ENCODE measurements at places on chromosomes 6 and 20.

GRCh38 chr6:25874822-25875562, 949 bp upstream of the SLC17A3 start:
- no peaks in the 10 kb centered on the region for H3K36me3 ChIP-seq
- no peaks in the 10 kb centered on the region for H3K4me1 ChIP-seq
- no peak for DNase-seq
- H3K27me3 ChIP-seq, result peaks cover 9% of the 10 kb centered on the region
- H3K27ac ChIP-seq, result no peak overlapping the region

DNA sequence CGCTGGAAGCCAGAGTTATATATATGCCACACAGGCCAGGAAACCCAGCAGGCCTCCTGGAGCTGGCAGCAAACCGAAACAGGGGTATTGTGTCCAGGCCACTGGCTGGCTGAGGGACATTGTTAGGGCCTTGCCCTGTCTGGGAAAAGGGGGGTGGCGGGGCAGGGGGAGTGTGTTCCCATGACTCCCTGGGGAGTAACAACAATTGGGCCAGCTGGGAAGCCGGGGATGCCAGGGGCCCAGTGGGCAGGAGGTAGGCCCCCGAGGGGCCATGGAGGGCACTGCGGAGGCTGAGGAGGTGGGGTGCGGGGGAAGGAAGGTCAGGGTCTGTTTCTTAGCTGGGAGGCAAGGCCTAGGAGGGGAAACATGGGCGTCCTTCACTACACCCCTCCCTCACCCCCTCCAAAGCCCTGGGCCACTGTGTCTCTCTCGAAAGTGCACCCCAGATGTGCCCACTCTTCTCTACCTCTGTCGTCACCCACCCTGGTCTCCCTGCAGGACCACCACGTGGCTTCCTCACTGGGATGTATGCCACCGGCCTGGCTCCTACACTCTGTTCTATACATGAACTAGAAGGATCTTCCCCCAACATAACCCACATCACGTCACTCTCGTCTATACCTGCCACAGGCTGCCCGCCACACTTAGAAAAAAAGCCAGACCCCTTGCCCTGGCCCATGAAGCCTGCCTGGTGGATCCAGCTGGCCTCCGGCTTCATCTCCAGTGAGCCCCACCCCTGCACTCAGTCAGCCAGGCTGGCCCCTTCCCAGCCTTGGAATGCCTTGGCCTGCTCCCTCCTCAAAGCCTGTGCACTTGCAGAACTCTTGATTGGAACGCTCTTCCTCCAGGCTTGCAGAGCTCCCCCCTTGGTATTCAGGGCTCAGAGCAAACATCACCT, 7.8 kb upstream of the E2F1 start:
- H3K36me3 ChIP-seq, result peaks cover 3% of the 10 kb centered on the region
- no peaks in the 10 kb centered on the region for H3K27me3 ChIP-seq
- DNase-seq, result no peak
- H3K27ac ChIP-seq, result peak overlapping the region; percentile 91
- H3K4me3 ChIP-seq, result no peak overlapping the region

DNA sequence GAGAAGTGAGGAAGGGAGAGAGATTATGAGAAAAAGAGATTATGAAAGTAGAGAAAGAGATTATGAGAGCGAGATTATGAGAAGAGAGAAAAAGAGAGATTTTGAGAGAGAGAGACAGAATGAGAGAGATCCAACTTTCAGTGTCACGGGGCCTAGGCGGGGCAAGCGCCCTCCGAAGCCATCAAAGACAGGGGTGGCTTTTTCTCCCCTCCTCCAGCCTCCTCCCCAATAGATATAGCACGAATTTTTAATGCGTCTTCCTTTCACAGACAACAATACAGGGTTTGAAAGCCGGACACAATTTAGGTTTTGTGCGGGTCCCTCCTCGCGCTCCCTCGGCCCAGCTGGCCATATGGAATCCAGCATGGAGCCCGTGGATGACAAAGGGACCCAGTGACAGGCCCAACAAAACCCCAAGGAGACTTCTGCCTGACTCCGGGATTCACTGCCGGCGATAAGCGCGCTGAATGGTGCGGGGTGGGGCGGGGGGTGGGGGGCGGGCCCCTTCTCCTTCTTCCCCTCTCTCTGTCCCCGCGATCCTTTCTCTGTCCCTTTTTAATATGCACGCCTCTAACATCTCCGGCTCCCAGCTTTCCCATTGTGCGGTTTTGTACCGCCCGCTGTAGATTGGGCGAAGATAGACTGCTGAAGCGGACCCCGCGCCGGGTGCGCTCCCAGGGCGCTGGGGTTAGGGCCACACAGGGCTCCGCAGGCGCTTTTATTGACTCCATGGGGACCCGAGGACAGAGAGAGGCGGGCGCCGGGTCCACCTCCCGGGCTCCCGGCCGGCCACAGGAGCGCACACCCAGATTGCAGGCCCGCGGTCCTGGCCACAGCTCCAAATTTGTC, 5.4 kb downstream of the NKX2-2 start:
- no peak for DNase-seq
- H3K36me3 ChIP-seq, result no peaks in the 10 kb centered on the region
- H3K4me1 ChIP-seq, result peaks cover 7% of the 10 kb centered on the region
- no peak overlapping the region for H3K27ac ChIP-seq
- H3K4me3 ChIP-seq, result no peak overlapping the region

DNA sequence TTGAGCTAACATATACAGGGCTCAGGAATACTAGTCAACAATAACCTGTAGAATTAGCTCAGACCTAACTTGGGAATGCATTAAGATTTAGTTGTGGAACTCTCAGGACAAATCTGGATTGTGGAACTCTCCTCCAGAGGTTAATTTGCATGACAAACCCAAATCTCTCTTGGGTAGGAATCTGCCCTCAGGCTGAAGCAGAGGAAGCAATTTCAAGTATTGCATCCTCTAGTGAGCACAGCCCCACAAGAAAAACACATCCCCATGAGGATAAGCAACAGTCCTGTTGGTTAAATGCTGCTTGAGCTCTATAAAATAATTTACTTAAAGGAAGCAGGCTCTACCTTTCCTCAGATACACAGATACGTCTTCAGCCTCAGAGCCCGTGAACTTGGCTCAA, 170.9 kb upstream of the STXBP5 start:
- H3K36me3 ChIP-seq, result no peaks in the 10 kb centered on the region
- no peak overlapping the region for H3K4me3 ChIP-seq
- H3K27me3 ChIP-seq, result no peaks in the 10 kb centered on the region
- no peak overlapping the region for H3K27ac ChIP-seq
- no peaks in the 10 kb centered on the region for H3K4me1 ChIP-seq
- no peak for DNase-seq

DNA sequence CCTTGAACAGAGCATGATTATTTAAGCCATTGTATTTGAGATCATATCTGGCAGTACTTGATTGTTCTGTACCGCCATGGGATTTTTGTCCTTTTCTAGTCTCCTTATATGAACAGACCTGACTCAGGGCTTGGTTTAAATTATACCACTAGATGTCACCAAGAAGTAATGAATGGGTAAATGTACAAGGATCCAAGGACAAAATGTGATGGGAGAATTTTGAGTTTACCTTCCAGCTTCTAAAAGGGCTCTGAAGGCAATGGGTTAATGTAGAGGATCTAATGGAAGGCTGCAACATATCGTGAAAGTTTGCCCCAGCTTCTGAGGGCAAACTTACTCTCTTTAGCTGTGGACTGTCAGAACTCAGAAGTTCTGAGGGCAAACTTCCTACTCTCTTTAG, 12.0 kb downstream of the RNF8 start:
- H3K27ac ChIP-seq, result no peak overlapping the region
- H3K27me3 ChIP-seq, result no peaks in the 10 kb centered on the region
- DNase-seq, result no peak
- H3K4me1 ChIP-seq, result peaks cover 17% of the 10 kb centered on the region

GRCh38 chr6:49328051-49328744, 134.9 kb downstream of the MMUT start:
- H3K4me1 ChIP-seq, result no peaks in the 10 kb centered on the region
- DNase-seq, result no peak
- H3K27ac ChIP-seq, result no peak overlapping the region
- H3K4me3 ChIP-seq, result no peak overlapping the region

- DNase-seq, result peak; percentile 27
- peaks cover 9% of the 10 kb centered on the region for H3K36me3 ChIP-seq
- H3K4me3 ChIP-seq, result peak overlapping the region; percentile 88
- peaks cover 17% of the 10 kb centered on the region for H3K4me1 ChIP-seq
- no peaks in the 10 kb centered on the region for H3K27me3 ChIP-seq
Measured at GRCh38 chr20:58389324-58389967, 417 bp downstream of the VAPB start.

- no peaks in the 10 kb centered on the region for H3K36me3 ChIP-seq
Measured at GRCh38 chr6:156729248-156729647, 47.9 kb upstream of the ARID1B start.

DNA sequence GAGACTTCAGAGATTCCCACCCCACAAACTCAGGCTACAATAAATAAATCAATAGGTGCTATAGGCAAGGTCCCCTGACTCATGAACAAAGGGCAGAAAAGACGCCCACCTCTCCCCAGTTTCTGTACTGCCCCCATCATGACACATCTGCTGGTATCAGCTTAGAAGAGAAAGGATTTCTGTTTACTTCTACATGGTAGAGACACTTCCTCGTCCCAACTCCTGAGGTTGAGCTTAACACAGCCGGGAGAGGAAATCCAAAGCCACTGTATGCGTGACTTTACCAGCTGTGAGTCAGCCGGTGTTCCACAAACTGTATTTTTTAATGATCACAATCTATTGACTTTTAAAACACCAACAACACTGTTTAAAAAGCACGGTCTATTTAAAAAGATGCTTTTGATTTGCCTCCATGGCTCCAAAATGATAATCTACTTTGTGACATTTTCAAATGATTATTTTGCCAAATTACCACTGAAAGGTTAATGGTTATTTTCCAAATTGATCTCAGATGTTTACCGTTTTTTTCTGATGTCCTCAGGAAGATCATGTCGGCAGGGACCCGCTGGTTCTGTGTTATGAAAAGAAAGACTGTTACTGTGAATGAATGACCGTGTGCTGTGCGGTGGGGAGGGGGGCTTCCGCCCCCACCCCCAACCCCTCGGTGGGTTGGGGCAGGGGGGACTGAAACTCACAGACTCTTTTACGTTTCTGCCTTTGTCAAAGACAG, 72.5 kb downstream of the ATP9A start:
- peak overlapping the region; percentile 93 for H3K27ac ChIP-seq
- H3K4me1 ChIP-seq, result peaks cover 41% of the 10 kb centered on the region
- no peaks in the 10 kb centered on the region for H3K27me3 ChIP-seq
- no peak for DNase-seq

GRCh38 chr6:453152-453551, 61.6 kb downstream of the IRF4 start:
- no peak for DNase-seq
- no peaks in the 10 kb centered on the region for H3K36me3 ChIP-seq
- no peak overlapping the region for H3K27ac ChIP-seq
- no peak overlapping the region for H3K4me3 ChIP-seq
- H3K4me1 ChIP-seq, result no peaks in the 10 kb centered on the region
- H3K27me3 ChIP-seq, result peaks cover 2% of the 10 kb centered on the region

DNA sequence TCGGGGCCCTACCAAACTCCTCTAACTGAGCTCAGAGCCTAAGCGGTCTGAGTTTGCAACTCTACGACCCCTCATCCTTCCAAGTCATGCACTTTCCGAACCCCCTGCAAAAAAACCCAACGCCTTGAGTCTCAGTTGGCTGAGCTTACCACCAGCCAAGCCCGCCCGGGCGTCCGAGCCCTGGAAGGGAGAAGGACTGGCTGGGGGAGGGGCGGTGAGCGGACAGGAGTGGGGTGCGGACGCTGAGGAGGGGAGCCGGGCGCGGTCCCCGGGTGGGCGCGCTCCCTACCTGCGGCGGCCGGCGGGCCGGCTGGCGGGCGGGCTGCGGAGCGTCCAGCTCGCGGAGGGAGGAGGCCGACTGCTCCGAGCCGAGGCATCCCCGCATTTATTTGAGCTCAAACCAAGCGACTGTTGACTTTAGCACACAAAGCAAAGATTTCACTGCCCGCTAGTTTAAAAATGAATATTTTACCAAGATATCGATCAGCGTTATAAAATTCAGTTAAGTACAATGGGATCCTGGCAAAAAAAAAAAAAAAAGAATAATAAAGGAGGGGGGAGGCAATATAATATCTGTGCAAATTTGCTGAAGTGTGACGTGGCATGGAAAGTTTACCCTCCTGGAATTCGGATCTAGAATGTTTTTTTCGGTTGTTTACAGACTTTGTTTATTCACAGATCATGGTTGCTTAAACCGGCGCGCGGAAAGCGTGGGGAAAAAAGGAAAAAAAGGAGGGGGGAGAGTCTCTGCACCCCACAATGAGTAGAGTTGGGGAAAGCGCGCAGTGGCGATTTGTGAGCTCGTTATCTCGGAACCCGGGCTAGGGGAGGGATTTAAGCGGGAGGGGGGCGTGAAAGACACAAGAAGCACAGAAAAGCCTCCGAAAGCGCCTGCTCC, 5.9 kb downstream of the FOXA2 start:
- H3K4me3 ChIP-seq, result peak overlapping the region; percentile 100
- DNase-seq, result peak; percentile 62
- H3K36me3 ChIP-seq, result peaks cover 50% of the 10 kb centered on the region
- no peaks in the 10 kb centered on the region for H3K27me3 ChIP-seq
- H3K27ac ChIP-seq, result peak overlapping the region; percentile 98

Data from progenitor cell of endocrine pancreas (in vitro differentiated cells).